GF-D8 (cell line): ENCODE measurements at places on chromosomes 11 and 22.
A peak's percentile ranks its signal among the peaks of the same experiment; 100 is the strongest.

GRCh38 chr11:38491986-38492385 is 1894.0 kb upstream of the RAG2 start:
- DNase-seq, result no peak

GRCh38 chr11:14892577-14892976 is 546 bp upstream of the CYP2R1 start:
- no peak for DNase-seq

DNA sequence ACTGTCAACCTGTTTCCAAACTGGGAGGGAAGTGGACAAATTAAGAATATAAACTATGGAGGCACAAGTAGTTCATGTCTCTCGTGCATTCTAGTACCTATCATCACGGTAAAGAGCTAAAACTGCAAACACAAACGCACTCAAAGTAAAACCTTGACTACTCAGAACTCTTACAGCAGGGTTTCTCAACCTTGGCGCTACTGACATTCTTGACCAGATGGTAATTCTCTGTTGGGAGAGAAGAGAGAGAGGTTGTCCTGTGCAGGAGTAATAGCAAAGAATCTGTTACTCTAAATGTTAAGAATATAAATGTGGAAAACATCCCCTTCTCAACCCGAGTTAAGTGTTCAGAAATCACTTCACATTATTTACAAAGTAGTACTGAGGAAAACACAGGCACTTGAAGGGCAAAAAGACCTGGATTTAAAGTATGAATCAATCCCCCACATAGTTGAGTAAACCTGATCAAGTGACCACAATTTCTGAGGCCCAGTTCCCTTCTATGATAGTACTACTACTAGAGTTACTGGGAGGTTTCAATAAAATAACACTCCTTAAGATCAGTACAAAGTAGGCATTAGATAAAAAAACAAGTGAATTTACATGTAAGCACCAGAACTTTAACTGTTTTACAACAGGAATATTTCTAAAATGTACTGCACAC is 73.1 kb upstream of the ARHGAP32 start:
- DNase-seq, result no peak

- DNase-seq, result no peak
Observed at GRCh38 chr22:41912338-41913039, 2.4 kb downstream of the SHISA8 start.

- DNase-seq, result no peak
Observed at GRCh38 chr11:1221848-1222311, 986 bp upstream of the MUC5B start.

- no peak for DNase-seq
Observed at GRCh38 chr11:82082976-82083375, 650.7 kb downstream of the FAM181B start.

- peak; percentile 23 for DNase-seq
Observed at GRCh38 chr22:43883012-43883661, 8.7 kb downstream of the PNPLA5 start.

DNA sequence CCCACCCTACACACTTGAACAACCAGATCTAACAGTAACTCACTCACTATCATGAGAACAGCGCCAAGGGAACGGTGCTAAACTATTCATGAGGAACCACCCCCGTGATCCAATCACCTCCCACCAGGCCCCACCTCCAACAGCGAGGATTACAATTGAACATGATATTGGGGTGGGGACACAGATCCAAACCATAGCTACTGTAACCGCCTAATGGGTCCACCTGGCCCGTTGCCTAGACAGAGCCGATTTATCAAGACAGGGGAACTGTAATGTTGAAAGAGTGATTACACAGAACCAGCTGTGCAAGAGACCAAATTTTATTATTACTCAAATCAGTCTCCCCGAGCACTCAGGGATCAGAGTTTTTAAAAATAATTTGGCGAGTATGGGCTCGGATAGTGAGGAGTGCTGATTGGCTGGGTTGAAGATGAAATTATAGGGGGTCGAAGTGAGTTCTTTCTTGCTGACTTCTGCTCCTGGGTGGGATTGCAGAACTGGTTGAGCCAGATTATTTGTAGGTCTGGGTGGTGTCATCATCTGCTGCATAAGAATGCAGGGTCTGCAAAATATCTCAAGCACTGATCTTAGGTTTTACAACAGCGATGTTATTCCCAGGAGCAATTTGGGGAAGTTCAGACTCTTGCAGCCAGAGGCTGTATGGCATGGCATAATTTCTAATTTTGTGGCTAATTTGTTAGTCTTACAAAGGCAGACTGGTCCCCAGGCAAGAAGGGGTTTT is 17.9 kb upstream of the ZC3H12C start:
- peak; percentile 80 for DNase-seq

DNA sequence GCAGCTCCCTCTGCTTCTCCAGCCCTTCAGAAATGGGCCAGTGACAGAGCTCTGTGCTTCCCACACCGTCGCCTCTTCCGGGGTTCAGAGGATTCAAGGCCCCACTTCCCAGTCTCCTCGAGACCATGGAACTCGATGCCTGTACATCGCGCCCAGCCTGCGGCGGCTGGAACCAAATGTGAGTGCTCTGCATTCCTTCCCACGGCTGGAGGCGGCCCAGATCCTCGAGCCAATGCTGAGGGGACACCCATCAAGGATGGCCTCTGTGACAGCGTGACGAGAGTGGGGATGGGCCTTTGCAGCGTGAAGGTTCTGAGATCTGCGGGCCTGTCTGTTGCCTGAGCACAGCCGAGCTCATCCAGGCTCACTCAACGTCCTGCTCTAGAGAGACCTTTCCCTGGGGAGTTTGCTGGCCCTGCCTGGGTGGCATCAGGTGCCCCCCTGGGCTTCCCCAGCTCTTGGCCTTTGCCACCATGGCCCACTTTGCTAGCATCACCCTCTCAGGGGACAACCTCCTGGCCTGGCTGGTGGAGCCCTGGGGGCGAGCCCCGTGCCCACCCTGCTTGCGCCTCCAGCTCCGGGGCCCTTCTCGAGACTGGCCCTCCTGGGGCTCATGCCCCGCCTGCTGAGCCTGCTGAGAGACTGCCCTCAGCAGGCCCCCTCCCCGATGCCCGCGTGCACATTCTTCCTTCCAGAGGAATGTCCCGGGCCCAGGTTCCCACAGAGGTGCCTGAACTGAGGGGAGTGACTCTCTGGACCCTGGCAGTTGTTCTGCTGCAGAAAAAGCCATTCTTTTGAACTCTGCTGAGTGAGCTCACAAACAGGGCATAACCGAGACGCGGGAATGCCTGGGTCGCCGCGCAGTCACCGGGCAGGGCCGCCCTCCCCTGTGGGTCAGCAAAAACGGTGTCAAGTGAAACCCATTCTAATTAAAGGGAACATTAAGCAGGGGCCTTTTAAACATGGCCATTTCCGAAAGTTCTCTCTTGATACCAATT is 7.3 kb upstream of the MYEOV start:
- DNase-seq, result no peak

- no peak for DNase-seq
Observed at GRCh38 chr22:22452211-22452610, 56.3 kb downstream of the ZNF280B start.

DNA sequence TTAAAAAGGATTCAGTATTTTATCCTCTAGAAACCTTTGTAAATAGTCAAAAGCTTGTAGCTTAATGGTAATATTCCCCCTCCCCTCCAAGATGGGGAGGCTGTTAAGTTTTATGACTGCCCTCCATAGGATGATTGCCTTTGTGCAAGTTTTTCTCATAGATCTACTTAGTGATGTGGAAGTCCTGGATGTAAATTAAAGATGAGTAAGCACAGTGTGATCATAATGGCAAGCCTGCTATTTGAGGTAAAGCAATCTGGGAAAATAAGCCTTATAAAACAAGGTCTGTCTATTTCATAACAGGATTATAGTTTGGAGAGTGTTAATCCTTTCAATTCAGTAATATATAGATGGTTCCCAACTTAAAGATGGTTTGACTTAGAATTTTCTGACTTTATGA is 216.3 kb downstream of the DDX10 start:
- DNase-seq, result no peak

DNA sequence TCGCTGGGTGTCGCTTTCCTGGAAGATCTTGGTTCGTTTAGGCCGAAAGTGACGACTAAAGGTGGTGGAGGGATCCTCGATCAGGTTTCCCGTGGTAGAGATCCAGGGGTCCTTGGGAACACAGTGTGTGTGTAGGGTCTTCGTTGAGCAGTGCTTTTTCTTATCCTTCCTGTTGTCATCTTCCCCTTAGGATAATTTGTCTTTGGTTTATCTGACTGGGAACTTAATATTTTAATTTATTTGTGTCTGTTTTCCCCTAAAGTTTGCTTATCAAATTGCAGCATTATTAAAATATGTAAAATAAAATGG is 403 bp downstream of the RBM7 start:
- no peak for DNase-seq

- no peak for DNase-seq
Observed at GRCh38 chr22:24164940-24165339, 16.3 kb upstream of the SUSD2 start.

- DNase-seq, result no peak
Observed at GRCh38 chr11:1825039-1825740, 9.6 kb upstream of the SYT8 start.

GRCh38 chr11:33227578-33228261 is 29.5 kb upstream of the HIPK3 start:
- peak; percentile 29 for DNase-seq

- no peak for DNase-seq
Observed at GRCh38 chr22:19877626-19878339, 23.1 kb upstream of the GNB1L start.

DNA sequence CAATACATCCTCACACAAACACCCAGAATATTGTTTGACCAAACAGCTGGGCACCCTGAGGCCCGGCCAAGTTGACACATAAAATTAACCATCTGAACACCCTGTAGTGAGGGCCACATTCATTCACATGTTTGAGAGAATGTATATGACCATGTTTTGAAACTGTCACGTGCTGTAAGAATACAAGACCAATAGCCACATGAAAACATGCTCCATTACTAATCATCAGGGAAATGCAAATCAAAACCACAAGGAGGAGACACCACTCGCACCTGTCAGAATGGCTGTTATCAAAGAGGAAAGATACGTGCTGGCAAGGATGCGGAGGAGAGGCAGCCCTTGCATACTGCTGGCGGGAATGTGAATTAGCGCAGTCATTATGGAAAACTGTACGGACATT is 38.3 kb upstream of the IGSF9B start:
- no peak for DNase-seq

- no peak for DNase-seq
Observed at GRCh38 chr11:97354026-97354425, 964.2 kb downstream of the JRKL start.

DNA sequence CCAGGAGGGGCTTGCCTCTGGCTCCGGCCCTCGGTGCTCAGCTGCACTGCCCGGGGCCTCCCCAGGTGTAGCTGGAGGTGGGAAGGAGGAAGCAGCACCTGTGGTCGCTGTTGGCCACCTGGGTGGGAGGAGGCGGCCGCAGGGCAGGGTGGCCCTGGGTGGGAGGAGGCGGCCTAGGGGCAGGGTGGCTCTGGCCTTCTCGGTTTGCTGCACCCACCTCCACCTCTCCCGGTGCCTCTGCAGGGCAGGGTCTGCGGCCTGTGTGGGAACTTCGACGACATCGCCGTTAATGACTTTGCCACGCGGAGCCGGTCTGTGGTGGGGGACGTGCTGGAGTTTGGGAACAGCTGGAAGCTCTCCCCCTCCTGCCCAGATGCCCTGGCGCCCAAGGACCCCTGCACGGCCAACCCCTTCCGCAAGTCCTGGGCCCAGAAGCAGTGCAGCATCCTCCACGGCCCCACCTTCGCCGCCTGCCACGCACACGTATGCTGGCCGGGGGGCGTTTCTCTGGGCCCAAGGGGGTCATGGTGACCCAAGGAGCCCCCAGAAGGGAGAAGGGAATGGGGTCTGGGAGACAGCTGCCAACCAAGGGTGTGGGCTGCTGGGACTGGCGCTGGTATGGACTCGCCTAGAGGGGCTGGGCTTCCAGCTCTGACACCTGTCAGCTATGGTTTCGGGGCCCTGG is 20.6 kb downstream of the MUC5AC start:
- no peak for DNase-seq

- DNase-seq, result peak; percentile 86
Observed at GRCh38 chr22:42397332-42398249, 34.6 kb downstream of the NFAM1 start.

- DNase-seq, result no peak
Observed at GRCh38 chr11:67998150-67999045, 5.5 kb downstream of the UNC93B1 start.

DNA sequence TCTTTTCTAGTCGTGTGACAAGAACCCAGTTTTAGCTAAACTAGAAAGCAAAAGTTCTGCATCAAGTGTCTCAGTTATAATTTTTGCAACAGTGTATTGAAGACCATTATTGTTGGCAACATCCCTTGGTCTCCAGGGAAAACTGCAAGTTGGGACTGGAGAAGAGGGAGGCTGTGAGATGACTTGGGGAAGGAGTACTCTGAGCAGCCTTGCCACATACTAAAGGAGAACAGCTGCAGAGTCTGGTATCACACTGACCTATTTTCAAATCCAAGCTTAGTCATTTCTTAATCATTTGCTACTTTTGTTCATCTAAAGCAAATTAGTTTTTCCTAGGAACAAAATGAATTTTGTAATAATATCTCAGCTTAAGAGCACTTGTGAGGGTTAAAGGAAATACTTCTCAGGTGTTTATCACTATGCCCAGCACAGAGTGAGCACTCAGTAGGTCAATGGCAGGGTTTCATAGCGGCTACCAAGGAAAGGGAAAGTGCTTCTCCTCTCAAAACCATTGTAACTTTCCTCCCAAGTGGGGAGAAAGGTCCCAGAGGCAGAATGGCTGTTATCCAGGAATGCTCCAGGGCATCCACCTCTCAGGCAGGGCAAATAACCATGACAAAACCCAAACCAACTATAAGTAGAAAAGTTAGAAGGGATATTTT is 247.1 kb downstream of the C11orf87 start:
- no peak for DNase-seq

- no peak for DNase-seq
Observed at GRCh38 chr22:39422721-39423120, 23.1 kb downstream of the TAB1 start.

GRCh38 chr22:23772649-23773473 is at the start of gene MMP11:
Gene MMP11, plus strand, starts transcription at chr22:23772849. Its CDS starts 22 bp downstream, at chr22:23772871.
- DNase-seq, result no peak

DNA sequence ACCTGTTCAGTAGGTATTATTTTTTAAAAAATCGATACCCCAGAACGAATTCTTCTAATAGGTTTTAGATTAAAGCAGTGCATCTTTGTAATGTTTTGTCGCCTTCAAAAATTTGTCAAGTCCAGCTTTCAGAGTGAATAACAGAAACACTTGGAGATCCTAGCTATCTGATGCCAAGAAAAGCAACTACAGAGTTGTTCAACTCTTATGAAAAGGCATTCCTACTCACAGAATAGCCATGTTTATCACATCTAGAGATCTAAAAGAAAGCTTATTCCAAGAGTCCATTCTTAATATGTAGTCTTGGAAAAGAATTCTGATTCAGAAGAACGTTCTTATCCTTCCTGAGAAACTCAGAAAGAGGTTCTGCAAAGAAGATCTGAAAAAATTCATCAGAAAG is 268.5 kb downstream of the TTC28 start:
- DNase-seq, result no peak

- no peak for DNase-seq
Observed at GRCh38 chr22:38786631-38787030, 7.3 kb downstream of the DNAL4 start.

- no peak for DNase-seq
Observed at GRCh38 chr11:56632329-56632728, 9.9 kb downstream of the OR5AP2 start.
